ENCODE measurements at places on chromosomes 5 and 9. TPM values are rescaled to one million over a fixed set of nuclear protein-coding genes. Genes with fewer than 3 reads are reported as not detected.

MAMDC2 gene
- 6.9 TPM for polyA plus RNA-seq

GZMA gene
- polyA plus RNA-seq, result 0.43 TPM

DNA sequence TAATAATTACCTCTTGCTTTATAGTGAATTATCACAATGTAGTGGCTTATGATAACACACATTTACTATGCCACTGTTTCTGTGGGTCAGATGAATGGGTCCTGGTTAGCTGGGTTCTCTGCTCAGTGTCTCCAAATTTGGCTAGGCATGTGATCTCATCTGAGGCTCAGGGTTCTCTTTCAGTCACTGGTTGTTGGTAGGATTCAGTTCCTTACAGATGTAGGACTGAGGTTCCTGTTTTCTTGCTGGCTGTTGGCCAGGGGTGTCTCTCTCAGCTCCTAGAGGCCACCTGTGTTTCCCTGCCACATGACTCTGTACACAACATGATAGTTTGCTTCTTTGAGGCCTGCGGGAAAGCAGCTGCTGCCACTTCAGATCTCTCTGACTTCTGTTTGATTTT, 7.1 kb downstream of the NFX1 start:
- no peak for DNase-seq

DNA sequence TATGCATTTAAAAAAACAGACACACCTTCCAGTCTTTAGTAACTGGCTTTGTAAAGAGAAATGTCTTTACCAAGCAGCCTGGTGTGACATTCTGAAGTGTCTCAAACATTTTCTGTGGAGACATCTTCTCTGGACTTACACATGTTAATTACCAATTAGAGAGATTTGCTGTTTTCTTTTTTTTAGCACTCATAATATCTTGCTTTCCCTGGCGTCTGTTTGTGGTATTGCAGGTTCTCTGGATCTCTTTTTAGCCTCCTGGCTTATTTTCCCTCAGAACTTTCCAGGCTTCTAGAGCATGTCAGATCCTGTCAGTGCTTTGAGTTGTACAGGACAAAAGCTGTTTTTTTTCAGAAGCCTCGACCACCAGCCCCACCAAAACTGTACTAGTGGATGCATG, 92.5 kb downstream of the MSX2 start:
- DNase-seq, result no peak

GRCh38 chr9:79632705-79633104, 60.9 kb downstream of the TLE4 start:
- no peak for DNase-seq
